ENCODE measurements at places on chromosomes 7 and 10. TPM values are rescaled to one million over a fixed set of nuclear protein-coding genes. Genes with fewer than 3 reads are reported as not detected.
A peak's percentile ranks its signal among the peaks of the same experiment; 100 is the strongest.

GRCh38 chr7:54783952-54784351, 24.9 kb upstream of the SEC61G start:
- no peak for DNase-seq

GRCh38 chr7:123231021-123232000, 31.5 kb upstream of the SLC13A1 start:
- no peak for DNase-seq

- DNase-seq: no peak
Observed at GRCh38 chr10:21649454-21649872, 115.4 kb downstream of the MLLT10 start.

- no peak for DNase-seq
Observed at GRCh38 chr7:111080495-111081105, 10.3 kb upstream of the LRRN3 start.

GRCh38 chr10:612696-613095, 76.8 kb downstream of the DIP2C start:
- DNase-seq: no peak

GRCh38 chr10:4867109-4867519, 41.1 kb downstream of the AKR1E2 start:
- DNase-seq: no peak

DNA sequence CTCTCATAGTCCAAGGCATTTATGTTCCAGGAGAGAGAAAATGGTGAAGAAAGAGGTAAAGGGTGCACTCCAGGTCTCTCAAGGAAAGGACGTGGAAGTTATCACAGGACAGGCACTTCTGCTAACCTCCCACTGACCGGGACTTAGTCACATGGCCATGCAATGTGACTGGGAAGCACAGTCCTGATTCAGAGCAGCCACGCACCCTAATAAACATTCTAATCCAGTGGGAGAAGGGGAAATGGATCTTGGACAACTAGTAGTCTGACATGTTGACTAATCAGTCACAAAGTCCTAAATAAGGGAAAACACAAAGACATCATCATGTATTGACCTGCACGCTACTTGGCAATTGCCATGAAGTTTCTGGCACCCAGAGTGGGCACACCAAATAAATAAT, 417.5 kb upstream of the ZMIZ1 start:
- no peak for DNase-seq

DNA sequence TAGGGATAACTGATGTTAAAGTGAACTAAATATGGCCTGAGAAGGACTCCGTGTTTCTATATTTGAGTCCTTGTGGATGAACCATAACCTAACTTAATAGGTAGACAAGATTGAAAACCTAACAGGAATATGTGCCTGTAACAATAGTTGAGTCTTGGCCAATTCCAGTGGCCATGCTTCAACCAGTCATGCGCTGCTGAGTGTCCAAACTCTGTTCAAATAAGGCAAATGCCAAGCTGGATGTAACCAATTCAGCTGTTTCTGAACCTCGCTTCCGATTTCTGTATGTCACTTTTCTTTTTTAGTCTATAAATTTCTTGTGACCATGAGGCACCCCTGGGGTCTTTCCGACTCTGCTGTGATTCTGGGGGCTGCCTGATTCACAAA, 608.2 kb downstream of the GALNT17 start:
- DNase-seq: no peak

DNA sequence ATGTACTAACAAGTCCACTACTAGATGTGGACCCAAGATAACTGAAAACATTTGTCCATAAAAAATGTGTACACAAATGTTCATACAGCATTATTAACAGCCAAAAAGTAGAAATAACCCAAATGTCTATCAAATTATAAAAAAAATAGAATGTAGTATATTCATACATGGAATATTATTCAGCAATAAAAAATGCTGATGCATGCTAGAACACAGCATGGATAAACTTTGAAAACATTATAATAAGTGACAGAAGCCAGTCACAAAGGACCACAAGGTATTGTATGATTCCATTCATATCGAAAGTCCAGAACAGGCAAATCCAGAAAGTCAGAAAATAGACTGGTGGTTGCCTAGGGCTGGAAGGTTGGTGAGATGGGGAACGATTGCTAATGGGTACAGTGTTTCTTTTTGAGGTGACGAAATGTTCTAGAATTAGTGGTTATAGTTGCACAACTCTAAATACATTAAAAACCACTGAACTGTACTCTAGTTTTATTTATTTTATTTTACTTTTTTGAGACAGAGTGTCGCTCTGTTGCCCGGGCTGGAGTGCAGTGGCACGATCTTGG, 43.3 kb upstream of the ANLN start:
- no peak for DNase-seq

DNA sequence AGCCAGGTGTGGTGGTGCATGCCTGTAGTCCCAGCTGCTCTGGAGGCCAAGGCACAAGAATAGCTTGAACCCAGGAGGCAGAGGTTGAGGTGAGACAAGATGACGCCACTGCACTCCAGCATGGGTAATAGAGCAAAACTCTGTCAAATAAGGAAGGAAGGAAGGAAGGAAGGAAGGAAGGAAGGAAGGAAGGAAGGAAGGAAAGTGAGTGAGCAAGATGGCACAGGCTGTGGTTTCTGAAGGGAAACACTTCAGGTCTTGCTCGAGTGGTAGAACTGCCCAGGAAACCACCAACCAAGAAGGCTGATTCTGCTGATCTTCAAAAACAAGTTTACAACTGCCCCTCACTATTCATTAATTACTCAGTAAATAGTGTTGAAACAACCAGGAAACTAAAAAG, 45.2 kb downstream of the EZH2 start:
- DNase-seq: no peak

- DNase-seq: no peak
Observed at GRCh38 chr10:120738658-120739057, 112.5 kb upstream of the WDR11 start.

- peak; percentile 68 for DNase-seq
Observed at GRCh38 chr10:21638681-21639080, 104.6 kb downstream of the MLLT10 start.

- no peak for DNase-seq
Observed at GRCh38 chr10:52313256-52313932, 687 bp upstream of the DKK1 start.

- DNase-seq: peak; percentile 35
Observed at GRCh38 chr10:72712136-72712535, 20.2 kb downstream of the MCU start.

- no peak for DNase-seq
Observed at GRCh38 chr10:112807013-112807412, 143.0 kb upstream of the TCF7L2 start.

DNA sequence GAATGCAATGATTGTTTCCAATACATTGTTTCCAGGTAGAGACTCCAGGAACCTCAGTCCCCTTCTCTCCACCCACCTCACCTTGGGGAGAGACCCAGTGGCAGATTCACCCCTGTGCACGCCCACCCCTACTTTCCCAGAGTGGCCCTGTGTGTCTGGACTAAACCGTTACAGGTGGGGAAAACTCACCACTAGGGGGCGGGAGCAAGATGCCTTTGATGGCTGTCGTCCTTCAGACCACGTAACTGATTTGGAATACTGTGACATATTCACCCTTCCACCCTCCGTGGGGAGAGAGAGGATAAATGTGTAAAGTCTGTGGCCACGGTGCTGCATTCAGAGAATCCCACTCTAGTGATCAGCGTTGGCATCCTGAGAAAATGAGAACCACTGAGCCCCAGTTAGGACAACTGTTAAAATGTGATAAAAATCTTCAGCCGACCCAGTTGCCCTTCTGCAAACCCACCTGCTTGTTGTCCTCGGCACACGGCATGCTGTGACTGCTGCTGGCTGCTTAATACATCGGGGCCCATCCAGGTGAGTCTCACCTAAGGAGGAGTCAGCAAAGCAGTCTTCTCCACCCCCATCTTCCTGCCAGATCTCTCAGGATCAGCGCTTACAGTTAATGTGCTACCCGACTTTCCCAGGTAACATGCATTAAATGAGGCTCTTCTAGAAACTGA, 41.5 kb upstream of the NMT2 start:
- peak; percentile 90 for DNase-seq

The CPN1 gene
- total RNA-seq: not detected

The EPDR1 gene
- not detected for total RNA-seq

The PRKAG2 gene
- 92.4 TPM for total RNA-seq

The CALCR gene
- total RNA-seq: not detected

The MSS51 gene
- 0.86 TPM for total RNA-seq

The PDCD4 gene
- 10.8 TPM for total RNA-seq

The MMP21 gene
- total RNA-seq: not detected

The CDK14 gene
- not detected for total RNA-seq

The MBL2 gene
- 0.43 TPM for total RNA-seq

The SEC31B gene
- 3.9 TPM for total RNA-seq

The ABCA13 gene
- total RNA-seq: under 0.01 TPM

The TAS2R5 gene
- not detected for total RNA-seq

The NME8 gene
- total RNA-seq: not detected
